OCI-LY7 (cell line): ENCODE measurements at places on chromosomes 6 and 20.
A peak's percentile ranks its signal among the peaks of the same experiment; 100 is the strongest.

GRCh38 chr6:124977067-124977908, 15.1 kb downstream of the RNF217 start:
- no peak for DNase-seq

GRCh38 chr6:41103847-41104246, 31.1 kb downstream of the NFYA start:
- no peak for DNase-seq

- DNase-seq, result no peak
Measured at GRCh38 chr6:122207794-122208193, 191.7 kb upstream of the HSF2 start.

- peak; percentile 6 for DNase-seq
Measured at GRCh38 chr6:3561725-3562124, 104.9 kb upstream of the SLC22A23 start.

DNA sequence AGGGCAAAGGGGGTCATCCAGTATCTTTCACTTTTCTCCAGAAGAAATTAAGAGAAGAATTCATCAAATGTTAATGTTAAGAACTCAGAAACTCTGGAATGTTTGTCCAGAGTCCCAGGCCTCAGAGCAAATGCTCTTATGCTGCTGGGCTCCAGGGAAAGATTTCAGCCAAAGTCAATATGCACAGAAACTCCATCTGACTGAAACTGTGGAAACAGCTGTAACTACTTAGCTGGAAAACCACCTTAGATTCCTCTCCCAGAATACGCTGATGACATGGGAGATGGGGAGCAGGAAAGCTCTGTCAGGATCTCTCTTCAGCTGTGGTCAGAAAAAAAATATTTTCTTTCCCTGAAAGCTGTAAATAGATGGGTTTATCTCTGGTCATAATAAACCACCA, 559.6 kb downstream of the RFPL4B start:
- no peak for DNase-seq

DNA sequence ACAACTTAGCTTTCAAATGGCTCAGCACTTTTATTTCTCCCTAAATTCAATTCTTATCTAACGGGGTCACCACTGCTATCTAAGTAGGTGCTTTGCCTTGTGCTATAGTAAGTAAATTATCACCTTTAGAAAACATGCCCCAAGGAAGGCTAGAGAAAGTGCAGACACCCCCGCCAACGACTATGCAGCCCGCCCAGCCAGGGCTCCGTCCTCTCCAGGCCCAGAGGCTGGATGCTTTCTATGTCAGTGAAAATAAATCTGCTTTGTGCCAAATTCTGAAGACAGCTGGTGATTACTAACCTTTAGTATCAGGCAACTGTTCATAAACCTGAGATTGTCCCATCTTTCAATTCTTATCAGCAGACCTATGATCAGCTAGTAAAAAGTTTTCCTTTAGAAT, 14.3 kb downstream of the KIAA0319 start:
- DNase-seq, result no peak

GRCh38 chr6:132204591-132204990, 196.7 kb downstream of the MOXD1 start:
- no peak for DNase-seq

- peak; percentile 74 for DNase-seq
Measured at GRCh38 chr20:2873747-2874041, 413 bp downstream of the PTPRA start.

- DNase-seq, result no peak
Measured at GRCh38 chr6:128275030-128275429, 245.4 kb downstream of the PTPRK start.

DNA sequence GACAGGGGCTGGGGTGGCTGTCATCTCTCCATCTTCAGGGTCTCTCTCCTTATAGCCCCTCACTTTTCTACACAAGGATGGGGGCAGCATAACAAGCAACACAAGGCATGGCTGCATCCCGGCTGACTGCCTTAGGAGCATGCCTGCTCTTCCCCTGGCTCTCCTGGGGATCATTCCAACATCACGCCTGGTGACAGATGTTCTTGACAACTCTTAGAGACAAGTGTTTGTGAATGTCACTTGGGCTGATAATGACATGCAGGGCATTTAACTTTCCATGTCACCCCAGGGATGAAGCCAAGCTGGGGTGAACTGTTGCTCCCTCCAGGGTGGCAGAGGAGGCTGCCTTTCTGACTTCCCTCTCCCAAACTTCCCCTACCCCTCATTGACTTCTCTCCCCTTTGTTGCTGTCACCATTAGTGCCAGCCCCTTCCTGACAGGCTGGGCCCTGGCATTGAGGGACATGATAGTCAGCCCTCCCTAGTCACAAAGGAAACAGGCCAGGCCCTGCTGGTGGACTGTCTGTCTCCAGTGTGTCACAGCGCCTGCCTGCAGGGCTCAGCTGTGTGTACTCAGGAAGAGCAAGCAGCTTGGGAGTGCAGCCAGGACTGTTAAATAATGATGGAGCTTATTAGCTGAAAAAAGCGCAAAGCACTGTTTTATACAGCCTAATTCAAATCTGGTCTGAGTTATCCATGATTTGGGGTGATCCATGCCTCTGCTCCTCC, 161.8 kb downstream of the LRFN2 start:
- no peak for DNase-seq

DNA sequence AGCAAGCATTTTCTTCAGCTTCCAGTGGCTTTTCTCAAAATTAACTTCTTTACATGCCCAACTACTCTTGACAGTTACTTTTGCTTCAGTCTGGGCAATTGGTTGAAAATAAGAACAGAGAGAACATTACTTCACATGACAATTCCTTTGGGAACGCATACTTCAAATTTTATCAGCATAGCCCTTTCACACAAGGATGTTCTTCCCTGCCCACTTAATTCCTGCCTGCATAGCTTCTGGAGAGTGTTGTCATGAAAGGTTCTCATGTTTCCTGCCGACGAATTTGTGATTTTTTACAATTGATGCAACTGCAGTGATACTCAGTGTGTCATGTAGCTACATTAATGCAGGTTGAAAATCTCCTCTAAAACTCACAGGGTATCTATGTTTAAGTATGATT, 22.0 kb upstream of the SNRNP48 start:
- DNase-seq, result no peak

GRCh38 chr6:159380114-159380513, 210.9 kb downstream of the FNDC1 start:
- no peak for DNase-seq

GRCh38 chr20:31568041-31568731, 36.9 kb upstream of the ID1 start:
- DNase-seq, result no peak

DNA sequence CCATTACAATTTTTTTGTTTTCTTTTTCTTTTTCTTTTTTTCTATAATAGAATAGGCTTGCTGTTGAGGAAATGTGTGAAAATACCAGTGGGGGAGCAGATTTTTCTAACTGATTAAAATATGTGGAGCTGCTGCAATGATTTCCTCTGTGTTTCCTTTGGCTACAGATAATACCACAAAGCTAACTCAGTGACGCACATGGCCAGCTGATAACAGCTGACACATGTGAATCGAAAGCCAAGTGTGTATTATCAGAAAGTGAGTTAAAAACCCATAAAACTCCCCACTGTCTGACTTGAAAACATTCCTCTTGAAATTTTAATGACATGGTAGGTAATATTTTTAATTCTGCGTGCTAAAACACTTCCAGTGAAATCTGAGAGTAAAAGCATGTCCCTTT, 70.8 kb upstream of the AHI1 start:
- DNase-seq, result no peak

DNA sequence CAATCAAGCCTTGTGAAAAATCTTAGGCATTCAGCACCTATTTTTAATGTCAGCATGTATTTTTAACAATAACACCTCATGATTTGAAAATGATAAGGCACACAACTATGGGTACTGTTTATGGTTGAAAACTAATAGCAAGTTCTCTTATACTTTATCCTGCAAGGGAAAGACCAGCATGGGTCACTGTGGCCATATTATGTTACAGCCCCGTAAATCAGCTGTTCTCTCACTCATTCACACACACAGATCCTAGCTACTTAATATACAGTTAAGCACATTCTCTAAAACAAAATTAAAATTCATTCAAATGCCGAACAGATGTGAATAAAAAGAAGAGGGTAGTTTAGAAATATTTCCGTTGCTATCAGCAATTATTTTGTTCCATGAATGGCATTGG, 224.4 kb downstream of the OGFRL1 start:
- DNase-seq, result no peak

DNA sequence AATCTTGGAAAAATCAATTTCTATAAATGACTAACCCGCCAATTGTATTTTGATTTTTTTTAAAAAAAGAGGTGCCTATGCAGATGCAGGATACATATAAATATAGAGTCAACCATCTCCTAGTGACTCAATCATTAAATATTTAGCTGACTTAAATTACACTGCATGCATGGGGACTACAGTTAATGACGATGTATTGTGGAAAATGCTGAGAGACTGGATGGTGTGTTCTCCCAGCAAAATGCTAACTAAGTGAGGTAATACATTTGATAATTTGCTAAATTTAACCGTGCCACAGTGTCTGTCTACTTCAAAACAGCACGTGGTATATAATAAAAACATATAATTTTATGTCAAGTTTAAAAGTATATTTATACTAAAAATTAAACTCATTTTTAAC, 341.6 kb downstream of the PRKN start:
- no peak for DNase-seq

DNA sequence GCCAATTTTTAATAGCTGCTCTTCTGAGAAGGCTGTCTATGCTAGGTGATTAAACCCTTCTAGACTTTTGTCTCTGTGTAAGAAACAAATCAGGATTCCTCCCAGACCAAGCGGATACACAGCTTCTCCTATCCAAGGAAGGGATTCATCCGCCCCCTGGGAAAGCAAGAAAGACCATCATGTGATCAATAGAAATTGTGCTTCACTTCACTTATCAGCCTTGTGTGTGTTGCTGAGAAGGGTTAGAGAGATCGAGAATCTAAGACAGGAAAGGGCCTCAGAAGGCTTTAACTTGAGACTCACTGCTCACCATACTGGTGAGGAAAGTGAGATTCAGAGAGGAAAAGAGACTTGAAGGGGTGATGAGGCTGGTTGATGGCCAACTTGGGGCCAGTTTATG, 1.5 kb downstream of the ABCC10 start:
- peak; percentile 19 for DNase-seq

- DNase-seq, result no peak
Measured at GRCh38 chr6:167988945-167989841, 8.3 kb upstream of the KIF25 start.

DNA sequence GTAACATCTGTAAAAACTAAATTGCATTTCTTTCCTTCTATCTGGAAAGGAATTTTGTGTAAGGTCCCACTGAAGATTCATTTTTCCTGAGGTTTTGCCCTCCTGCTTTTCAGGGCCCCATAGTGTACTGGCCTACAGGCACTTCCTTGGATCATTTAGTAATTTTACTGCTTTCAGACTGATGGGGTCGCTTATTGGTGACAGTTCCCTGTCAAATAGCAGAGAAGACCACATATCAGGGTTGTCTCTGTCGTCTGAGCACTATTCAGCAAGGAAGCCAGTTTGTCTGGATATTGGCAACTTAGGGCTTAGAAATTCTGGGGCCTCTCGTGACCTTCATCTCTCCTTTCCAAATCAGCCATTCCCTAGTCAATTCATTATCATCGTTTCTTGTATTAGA, 3.5 kb downstream of the GRM1 start:
- no peak for DNase-seq

DNA sequence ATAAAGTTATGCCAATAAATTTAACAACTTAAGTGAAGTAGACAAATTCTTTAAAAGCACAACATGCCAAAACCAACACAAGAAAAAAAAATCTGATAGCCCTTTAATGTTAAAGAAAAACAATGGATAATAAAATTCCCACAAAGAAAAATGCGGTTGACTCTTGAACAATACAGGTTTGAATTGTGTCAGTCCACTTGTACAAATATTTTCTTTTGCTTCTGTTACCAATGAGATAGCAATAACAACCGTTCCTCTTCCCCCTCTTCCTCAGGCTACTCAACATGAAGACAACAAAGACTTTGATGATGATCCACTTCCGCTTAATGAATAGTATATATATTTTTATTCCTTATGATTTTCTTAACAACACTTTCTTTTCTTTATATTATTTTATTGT, 283.9 kb upstream of the MAN1A1 start:
- no peak for DNase-seq

DNA sequence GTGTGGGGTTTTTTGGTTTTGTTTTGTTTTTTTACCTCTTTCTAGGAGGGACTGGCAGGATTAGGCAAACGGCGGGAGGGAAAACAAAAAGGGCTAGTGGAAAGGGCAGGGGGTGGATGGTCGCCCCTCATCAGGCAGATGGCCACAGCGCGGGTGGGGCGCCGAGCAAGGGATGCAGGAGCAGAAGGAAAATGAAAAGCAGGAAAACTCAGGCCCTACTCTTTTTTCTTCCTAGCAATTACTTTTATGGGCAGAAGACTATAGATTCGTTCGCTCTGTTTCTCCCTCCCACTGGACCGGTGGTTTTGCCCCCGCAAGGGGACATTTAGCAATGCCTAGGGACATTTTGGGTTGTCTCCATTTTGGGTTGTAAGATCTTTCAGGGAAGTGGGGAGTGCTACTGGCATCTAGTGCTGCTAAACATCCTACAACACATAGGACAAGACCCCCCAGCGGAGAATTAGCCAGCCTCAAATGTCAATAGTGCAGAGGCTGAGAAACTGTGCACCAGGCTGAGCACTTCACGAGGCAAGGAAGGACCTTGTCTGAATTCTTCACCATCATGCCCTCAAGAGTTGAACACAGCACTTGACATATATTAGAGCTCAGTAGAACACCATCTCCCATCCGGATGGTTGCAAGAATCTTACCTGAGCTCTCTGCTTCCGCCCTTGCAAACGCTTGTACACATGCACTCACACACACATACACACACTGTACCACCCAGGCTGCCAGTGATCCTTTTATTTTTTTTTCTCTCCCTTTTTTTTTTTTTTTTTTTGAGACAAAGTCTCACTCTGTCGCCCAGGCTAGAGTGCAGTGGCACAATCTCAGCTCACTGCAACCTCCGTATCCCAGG, 4.8 kb upstream of the ZMYND8 start:
- DNase-seq, result no peak

DNA sequence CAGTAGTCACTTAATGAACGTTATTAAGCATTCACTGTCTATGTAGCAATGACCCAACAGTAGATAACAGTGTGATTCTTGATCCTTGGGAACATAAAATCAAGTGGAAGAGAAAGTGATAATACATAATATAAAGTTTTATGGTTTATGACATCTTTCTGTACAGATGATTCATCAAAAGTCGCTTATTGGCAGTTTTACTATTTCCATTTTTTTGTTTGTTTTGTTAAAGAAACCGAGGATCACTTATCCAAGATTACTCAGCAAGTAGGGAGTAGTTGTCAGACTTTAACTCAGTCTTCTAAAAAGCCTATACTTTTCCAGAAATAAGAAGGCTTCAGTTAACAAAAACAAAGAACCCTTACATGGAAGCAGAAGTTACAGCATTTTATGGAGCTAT, 260.8 kb downstream of the ZFAND3 start:
- DNase-seq, result no peak
